ENCODE measurements at places on chromosomes 7 and 10.
A peak's percentile ranks its signal among the peaks of the same experiment; 100 is the strongest.

- no peak for DNase-seq
Measured at GRCh38 chr10:104005172-104005863, 38.4 kb downstream of the SLK start.

DNA sequence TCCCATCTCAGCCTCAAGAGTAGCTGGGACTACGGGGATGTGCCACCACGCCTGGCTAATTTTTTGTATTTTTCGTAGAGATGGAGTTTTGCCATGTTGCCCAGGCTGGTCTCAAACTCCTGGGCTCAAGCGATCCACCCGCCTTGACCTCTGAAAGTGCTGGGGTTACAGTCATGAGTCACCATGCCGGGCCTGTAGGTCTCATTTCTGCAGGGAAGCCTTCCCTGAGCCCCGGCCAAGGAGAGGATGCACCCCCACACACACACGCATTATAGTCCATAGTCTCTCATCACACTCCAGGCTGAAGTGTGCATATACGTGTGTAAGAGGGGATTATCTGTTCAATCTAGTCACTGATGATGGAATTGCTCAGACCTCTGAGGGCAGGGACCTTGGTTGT lies 29.3 kb downstream of the KCNMA1 start:
- DNase-seq, result no peak

- DNase-seq, result no peak
Measured at GRCh38 chr10:109958059-109958458, 34.7 kb upstream of the XPNPEP1 start.

DNA sequence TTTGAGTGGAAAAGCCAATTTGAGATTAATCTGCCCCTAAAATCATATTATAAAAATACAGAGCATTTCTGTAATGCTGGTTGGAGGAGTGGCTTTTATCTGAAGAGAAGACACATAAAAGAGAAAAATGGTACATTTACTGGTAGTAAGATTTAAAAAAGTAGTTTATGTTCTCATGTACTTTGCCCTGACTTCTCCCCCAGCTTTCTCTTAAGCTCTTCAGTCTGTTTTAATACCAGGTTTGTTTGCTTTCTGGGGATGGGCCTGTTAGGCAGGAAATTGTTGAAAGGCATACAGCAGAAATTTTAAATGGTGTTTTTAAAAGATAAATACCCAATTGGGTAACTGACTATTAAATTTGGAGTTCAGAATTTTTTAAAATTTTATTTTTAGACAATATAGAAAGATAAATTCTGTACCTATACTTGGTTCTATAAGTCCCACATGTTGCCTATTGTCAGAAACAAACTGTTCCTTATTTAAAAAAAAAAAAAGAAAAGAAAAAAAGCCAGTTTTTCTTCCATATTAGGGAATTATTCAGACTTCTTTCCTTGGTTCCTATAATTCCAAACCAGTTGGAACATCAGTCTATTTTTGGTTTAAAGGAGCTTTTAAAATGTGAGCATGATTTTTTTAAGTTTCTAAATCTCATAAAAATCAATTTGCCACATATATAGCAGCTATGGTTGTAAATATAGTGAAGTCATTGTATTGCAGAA lies 136.6 kb downstream of the ARID5B start:
- no peak for DNase-seq

DNA sequence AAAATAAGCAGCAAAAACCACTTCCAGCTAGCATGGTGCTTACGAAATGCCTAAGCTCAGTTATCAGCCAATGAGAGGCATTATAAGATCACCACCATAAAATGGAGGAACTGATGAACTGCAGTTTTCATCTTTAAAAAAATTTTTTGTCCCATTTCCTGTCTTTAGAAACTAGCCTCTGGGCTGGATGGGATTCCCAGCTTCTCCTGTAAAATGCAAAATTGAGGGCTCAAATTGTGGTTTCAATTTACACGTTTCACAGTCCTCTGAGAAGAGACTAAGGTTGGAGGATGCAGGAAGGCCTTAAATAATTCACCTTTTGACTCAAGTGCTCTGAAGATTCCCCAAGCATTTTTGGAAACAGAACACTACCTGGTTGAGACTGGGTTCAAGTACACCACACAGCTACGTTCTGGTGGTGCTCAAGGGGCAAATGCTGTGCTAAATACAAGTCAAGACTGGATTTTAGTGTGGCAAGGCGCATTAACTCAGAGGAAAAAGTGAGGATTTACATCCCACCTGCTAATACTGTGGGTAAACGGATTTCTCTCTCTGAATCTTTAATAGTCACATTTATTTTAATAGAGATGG lies 951 bp downstream of the ZNF25 start:
- DNase-seq, result peak; percentile 10

- no peak for DNase-seq
Measured at GRCh38 chr7:13166801-13167200, 479.4 kb downstream of the ARL4A start.

- DNase-seq, result no peak
Measured at GRCh38 chr10:115606741-115607140, 513.6 kb downstream of the ATRNL1 start.

GRCh38 chr7:92808006-92808405 lies 28.4 kb downstream of the CDK6 start:
- DNase-seq, result no peak

DNA sequence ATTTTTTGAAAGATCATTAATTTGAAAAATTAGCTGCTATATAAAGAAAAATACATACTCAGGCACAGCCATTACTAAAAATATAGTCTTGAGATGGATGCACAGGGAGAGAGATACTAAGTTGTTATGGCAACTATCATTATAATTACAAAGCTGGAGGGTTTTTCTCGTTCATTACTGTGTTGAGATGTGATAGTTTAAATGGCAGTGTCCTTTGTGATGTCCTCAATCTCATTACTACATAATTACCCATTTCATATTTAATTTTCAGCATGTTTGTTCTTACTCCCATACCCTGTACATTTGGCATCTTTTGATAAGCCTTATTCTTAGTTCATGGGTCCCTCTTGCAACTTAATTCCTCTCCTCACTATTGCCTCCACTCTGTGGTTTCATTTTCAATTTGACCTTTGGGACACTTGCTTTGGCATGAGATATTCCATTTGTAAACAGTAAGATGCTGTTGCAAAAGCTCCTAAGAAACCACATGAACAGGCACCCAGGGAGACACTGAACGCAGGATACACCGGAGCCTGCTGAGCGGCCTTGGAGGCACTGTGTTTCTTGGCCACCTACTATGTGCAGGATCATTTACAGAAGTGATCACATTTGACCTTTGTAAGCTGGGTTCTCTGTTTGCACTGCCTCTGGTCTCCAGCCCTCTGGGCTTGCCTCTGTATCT lies 4.8 kb upstream of the CPXM2 start:
- no peak for DNase-seq

DNA sequence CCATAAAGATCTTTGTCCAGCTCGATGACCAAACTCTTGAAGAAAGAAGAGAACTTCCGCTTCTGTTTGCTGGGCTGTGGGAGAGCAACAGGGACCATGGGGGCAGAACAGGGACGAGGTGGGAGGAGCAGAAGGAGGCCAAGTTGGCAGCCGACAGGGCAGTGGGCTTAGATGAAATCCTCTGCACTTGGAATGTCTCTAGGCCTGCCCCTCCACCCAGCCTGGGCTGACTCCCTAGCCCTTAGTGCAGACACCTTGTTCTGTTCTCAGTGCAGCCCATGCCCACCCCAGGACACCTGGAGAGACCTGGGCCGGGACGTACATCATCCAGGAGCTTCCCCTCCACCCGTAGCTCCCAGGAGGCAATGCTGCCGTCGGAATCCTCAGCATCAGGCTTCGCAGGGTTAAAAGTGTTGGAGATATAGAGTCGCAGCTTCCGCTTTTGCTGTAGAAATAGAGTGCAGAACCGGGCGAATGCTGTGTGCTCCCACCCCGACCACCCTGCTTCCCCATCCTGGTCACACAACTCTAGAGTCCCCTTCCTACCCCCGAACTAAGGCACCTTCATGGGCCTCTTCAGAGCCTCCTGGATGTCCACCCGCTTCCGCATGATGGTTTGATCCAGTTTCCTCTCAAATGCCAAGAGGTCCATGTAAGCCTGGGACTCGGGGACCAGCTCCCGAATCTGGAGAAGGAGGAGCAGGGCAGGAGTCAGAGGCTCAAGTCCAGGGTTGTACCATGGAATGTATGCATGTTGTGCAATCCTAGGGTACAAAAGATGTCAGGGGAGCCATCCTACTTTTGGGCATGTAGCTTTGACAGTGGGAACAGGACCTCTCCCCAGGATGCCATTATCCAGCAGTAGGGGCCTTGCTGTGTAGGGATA lies 6.1 kb downstream of the SMARCD3 start:
- DNase-seq, result no peak

- DNase-seq, result no peak
Measured at GRCh38 chr10:6592080-6592479, 12.0 kb upstream of the PRKCQ start.
